ENCODE measurements at places on chromosomes 11 and 22.

GRCh38 chr11:122686111-122686510, 30.6 kb downstream of the UBASH3B start:
- DNase-seq, result no peak

DNA sequence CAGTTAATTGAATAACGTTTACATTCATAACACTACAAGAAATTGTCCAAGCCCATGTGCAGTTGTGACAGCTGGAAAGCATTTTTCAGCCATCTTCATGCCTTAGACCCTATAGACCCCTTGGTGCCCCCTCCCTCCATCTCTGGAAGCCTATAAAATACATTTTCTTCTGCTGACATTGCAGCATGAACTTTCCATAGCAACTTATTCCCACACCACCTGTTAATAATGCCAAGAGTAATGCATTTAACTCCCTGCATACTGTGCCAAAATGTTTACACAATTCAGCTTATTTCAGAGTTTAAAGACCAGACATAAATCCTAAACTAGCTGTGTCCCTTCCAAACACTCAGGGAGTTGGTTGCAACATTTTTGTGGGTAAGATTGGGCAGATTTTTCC, 143.0 kb upstream of the ARHGAP20 start:
- DNase-seq, result no peak

DNA sequence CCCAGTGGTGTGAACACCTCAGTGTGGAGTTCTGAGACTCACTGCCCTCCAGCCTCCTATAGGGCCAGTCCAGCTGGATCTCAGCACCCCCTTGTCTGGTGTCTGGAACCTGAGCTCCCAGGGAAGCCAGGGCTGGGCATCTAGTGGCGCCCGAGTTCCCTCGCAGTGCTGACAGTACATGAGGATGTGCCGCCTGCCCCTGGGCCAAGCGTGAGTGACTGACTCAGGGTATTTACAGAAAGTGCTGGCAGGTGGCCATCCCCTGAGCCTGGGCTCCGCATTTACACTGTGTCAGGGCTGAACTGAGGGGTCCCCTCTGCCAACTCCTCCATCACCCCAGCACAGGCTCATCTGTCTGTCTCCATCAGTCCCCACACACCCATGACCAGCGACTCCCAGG, 185.3 kb downstream of the BRD1 start:
- no peak for DNase-seq

DNA sequence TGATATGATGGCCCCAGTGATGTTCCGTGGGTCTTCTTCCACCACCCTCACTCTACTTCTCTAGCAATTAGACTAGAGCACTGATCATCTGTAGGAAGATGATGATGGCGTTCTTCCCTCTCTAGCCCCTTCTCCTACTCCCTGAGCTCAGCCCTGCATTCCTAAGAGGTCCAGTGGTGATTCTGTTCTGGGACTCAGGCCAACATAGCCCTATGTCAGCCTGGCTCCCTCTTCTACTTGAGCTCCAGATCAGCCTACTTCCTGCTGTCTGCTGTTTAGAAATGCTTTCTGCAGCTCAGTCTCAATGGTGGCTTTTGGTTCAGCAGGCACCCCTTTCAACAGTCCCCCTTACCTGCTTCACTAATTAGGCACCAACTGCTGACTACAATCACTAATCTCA, 86.1 kb upstream of the ZBED5 start:
- DNase-seq, result no peak

DNA sequence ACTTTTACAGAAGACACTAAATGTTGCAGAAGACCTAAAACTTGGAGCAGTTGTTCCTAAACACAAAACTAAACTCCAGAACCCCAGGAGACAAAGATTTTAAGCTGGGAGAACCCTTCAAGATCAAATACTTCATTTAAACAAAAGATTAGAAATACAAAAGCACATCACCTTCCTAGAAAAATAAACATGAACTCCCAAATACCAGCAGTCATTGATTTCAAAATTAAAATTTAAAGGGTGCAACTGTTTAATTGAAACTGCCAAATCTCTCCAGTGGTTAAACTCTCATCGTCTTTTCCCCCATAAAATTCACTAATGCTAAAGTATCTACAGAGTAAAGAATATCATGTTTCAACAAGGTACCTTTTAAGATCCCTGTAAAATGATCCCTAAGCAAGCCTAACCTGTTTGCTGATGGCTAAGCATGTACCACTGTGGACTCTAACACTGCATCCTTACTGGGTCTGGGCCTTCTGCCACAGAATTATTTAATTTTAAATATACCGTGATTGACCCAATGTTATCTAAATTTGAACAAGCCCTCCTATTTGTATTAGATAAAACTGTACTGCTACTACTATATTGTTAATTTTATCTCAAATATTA, 53.7 kb upstream of the CCDC34 start:
- DNase-seq, result no peak

DNA sequence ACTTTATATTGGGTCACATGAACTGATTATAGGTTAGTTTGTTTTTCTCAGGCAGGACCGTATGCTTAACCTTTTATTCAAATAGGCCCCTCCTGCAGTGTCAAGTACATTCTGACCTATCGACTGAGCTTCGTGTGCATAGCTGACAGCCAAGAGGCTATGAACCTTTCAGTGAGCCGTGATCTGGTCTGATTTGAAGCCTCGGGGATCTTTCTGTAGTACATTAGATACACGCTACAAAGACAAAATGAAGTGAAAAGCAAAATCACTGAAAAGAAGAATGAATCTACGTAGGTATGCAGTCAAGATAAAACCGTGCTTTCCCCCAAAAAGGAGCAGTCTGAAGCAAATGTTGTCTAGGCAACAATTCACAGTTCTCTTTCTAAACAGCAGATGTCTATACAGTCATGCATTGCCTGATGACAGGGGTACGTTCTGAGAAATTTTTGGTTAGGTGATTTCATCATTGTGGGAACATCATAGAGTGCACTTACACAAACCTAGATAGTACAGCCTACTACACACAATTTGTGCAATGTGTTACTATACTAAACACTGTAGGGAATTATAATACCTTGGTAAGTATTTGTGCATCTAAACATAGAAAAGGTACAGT, 18.1 kb downstream of the JHY start:
- DNase-seq, result no peak

DNA sequence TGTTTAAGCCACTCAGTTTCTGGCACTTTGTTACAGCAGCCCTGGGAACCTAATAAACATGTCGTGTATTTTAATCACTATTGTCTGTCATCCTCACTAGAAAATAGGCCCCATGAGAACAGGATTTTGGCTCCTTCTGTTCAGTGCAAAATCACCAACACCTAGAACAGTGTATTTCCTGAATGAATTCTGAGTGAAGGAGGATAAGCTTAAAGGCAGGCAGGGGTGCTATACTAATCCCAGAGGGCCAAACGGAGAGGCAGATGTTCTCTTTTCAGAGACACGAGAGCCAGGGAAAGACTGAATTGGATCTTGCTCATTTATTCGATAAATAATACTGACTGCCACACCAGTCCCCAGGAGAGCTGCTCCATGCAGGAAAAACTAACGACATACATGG, 10.4 kb downstream of the SMCO4 start:
- no peak for DNase-seq

GRCh38 chr22:41831383-41831782, 1.5 kb upstream of the SREBF2 start:
- DNase-seq, result no peak

GRCh38 chr22:42719656-42720262, 911 bp downstream of the A4GALT start:
- DNase-seq, result no peak

DNA sequence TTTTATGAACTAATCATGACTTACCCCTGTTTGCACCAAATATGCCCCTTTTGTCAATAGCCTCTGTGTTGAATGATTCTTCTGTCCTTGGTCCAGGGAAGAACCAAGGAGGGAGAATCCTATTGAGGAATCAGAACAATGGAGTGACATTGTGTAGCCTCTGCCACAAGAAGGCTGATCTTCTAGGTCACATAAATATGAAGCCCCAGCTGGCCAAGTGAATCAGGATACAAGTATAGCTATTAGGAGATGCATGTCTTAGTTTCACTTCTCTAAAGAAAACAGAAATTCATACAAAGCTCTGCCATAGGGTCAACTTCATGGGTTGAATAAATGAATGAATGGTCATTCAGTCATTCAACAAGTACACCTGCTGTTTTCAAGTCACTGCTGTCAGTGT, 118.2 kb upstream of the BLID start:
- no peak for DNase-seq

- DNase-seq, result no peak
Measured at GRCh38 chr22:35451592-35451991, 51.7 kb downstream of the MCM5 start.

GRCh38 chr11:118142809-118143208, 9.8 kb downstream of the SCN4B start:
- no peak for DNase-seq

Data from left ventricle myocardium inferior (tissue), 1 donor.